ENCODE measurements at places on chromosomes 5 and 9. TPM values are rescaled to one million over a fixed set of nuclear protein-coding genes. Genes with fewer than 3 reads are reported as not detected.

DNA sequence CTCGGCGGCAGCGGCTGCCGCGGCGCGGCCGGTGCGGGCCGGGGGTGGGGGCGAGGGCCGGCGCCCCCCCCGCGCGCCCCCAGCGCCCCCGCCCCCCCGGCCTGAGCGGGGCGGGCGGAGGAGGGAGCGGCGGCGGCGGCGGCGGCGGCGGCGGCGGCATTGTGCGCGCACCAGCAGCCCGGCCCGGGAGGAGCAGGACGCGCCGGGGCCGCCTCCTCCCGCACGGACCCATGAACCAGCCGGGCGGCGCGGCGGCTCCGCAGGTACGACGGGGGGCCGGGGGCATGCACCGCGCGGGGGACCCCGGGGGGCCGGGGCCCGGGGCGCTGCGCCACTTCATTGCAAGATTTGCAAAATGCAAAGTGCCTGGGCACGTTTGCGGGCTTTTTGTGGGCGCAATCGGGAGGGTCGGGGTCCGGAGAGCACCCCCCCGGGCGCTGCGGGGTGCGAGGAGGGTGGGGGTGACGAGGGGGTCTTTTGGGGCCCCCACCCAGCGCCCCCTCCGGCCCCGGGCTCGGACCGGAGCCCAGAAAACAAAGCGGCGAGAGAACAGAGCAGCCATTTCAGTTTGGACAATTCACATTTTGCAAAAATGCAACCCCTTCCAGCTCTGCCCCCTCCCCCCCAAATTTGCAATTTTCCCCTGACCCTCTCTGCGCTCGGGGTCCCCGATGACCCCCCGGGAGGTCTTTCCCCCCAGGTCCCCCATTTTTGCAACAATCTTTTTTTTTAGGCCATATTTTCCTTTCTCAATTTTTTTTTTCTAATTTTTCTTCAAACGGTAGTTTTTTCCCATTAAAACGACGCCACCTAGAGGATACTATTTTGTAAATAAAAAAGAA, at the start of gene ZNF618:
Gene ZNF618 (plus strand): TSS at position 159 of the 842 bp plus-strand sequence. CDS start 72 bp downstream, at position 231.
- ATAC-seq: peak; percentile 60

DNA sequence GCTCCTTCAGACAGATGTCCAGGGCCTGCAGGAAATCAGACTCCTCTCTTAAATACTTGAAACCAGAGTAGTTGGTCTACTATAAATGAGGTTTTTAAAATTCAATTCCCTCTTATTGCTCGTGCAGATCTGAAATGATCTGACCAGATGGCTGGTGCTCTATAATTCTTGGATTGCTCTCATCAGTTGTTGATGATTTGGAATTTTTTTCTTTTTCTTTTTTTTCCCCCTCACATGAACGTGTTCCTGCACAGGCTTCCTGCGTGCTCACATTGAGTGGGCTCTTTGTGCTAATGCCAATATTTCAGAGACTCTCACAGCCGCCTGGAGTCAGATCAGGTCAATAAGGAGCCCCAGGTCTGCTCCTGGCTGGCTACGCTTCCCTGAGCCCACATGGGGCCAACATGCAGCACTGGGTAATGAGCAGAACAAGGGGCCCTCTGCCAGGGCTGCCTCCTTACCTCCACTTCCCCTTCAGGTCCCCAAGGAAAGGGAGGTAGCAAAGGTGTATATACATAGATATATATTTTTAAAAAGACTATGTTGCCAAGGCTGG, 82.0 kb downstream of the SIL1 start:
- no peak for ATAC-seq

DNA sequence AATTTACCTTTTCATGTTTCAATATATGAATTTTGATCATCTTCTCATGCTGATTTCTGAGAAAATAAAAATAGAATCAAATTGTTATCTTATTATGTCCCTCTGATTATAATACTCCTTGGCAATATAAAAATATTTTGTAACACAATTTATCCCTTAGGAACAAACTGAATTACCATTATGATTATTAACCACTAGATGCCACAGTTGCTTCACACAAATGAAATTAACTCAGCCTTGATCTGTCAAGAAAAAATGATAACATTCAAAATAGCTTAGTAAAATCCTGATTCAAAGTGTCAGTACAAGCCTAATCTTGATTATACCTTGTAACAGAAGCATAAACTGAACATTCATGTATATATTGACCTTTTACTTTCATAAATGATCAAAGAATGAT, 4.8 kb upstream of the CHSY3 start:
- no peak for ATAC-seq

- ATAC-seq: no peak
Observed at GRCh38 chr5:81192373-81192750, 40.8 kb upstream of the CKMT2 start.

- peak; percentile 11 for ATAC-seq
Observed at GRCh38 chr5:178330791-178331404, 98.3 kb upstream of the PHYKPL start.

- peak; percentile 25 for ATAC-seq
Observed at GRCh38 chr5:137754961-137755762, 999 bp upstream of the HNRNPA0 start.

DNA sequence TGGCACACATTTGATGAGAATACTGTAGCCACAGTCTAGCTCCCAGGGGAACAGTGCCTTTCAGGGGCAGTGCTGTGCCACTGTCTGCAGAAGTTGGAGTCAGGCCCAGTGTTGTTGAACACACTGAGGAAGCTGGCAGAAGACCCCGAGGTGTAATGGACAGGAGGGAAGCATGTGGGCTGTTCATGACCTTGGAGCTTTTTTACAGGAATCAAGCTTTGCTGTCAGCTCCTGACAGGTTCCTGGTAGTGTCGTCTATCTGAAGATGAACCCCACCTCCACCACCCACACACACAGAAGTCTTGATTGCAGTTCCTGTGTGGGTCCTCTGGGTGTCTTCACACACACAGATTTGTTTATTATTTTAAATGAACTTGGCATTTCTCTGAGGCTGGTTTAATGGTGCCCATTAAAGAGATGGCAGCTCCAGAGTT, 40.3 kb upstream of the TNFAIP8 start:
- peak; percentile 72 for ATAC-seq

DNA sequence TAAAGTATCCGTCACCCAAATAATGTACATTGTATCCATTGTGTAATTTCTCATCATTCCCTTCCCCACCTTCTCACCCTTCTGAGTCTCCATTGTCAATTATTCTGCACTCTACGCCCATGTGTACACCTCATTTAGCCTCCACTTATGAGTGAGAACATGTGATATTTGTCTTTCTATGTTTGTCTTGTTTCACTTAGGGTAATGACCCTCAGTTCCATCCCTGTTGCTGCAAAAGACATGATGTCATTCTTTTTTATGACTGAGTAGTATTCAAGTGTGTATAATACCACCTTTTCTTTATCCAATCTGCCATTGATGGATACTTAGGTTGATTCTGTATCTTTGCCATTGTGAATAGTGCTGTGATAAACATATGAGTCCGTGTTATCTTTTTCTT, 4.9 kb upstream of the SPATA31C2 start:
- no peak for ATAC-seq

- no peak for ATAC-seq
Observed at GRCh38 chr5:140262839-140263238, 40.1 kb downstream of the PFDN1 start.

GRCh38 chr5:168318240-168318639, 26.8 kb downstream of the WWC1 start:
- ATAC-seq: no peak

- no peak for ATAC-seq
Observed at GRCh38 chr5:135508496-135509005, 27.2 kb downstream of the NEUROG1 start.

- peak; percentile 68 for ATAC-seq
Observed at GRCh38 chr5:160269017-160269416, 39.7 kb downstream of the FABP6 start.

DNA sequence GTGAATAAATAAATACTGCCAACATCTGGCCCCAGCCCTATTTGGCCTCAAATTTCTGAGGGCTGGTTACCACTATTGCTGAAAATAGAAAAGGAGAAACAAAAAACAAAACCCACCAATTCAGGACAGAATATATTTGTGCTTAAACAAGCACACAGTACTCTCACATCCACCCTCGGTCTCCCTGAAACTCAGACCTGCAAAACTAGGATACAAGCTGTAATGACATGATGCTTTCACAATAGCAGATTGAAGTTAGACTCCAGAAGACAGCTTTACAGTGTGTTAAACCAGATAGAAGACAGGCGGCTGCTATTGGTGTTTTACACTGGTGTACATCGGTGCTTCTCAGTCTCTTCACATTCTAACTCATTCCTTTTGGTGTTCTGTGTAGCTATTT, 214.9 kb upstream of the DMRT1 start:
- no peak for ATAC-seq

DNA sequence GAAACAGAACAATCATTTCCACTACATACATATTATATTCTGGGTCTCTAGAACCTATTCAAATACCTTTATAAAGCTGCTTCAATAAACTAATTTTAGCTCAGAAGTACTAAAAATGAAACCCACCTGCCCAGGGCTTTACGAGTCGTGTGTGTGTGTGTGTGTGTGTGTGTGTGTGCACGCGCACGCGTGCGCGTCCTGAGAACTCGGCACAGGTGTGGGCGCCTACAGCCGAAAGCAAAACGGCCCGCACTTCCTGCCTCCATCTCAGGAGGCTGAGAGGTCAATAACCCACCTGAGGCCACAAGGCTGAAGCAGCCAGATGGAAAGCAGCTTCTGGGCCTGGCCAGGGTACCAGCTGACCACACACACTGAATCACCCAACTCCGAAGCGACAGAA, 3.0 kb downstream of the CLPTM1L start:
- no peak for ATAC-seq

GRCh38 chr5:136035837-136036236, 7.0 kb downstream of the TGFBI start:
- no peak for ATAC-seq

- no peak for ATAC-seq
Observed at GRCh38 chr5:134583766-134584165, 48.9 kb downstream of the SAR1B start.

- ATAC-seq: peak; percentile 26
Observed at GRCh38 chr5:42621662-42622061, 135.0 kb upstream of the CCDC152 start.

DNA sequence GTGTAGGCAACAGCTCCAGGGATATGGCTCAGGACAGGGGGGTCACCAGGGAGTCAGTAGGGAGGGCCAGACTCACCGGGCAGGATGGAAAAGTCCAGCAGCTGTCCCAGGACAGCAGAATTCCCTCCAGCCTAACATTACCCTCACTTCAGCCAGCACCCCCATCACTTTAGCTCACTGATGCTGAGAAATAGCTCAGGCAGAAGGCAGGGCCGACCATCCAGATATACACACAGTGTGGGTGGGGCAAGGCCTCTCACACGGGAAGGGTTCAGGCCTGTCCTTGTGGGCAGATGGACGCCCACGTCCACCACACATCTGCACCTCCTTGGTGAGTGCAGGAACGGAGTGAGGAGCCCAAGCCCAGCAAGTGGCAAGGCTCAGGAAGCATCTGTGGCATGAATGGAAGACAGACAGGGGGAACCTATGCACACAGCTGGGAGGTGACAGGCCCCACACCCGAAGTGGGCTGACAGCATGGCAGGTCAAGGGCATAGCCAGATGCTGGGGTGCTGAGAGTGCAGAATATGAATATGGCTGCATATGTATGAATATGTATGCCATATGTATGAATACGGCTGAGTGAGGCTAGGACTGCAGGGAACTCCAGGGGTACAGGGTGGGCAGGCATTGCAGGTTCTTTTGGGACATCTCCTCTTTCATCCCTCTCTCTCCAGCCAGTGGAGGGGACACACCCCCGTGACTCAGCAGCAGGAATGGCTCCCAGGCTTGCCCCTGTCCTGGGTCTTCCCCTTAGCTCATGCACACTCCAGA, 17.0 kb downstream of the BICD2 start:
- peak; percentile 63 for ATAC-seq

DNA sequence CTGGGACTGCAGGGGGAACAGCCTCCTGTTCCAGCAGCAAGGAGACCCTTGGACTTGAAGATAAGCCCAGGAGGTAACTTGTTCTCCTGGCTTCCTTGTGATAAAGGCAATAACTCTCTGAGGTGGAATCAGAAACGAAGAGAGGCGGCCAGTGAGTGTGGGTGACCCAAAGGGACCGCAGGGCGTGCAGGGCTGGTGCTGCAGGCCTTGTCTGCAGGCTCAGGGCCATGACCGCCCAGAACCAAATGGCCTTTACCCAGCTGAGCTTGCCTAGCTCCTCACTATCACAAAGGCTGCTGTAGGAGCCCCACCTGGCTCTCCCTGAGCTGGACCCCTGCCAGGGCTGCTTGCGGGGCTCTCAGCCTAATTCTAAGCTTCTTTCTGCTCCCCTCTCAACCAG, 72.5 kb downstream of the NDFIP1 start:
- no peak for ATAC-seq

DNA sequence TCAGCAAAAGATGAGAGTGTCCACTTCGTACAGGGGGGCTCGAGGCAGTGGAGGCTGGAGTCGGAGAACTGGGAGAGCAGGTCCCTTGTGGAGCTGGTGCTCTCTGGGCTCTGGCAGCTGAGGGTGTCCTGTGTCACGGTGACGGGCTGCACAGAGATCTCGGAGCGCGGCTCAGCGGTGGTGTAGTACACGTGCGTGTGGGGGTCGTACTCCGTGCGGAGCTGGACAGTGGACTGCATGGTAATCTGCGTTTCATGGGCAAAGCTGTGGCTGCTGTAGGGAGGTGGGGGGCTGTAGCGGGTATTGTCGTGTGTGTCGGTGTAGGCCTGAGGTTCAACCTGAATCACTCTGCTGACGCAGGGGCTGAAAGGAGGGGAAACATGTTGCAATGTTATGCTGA, 48.0 kb downstream of the PTCH1 start:
- ATAC-seq: no peak

DNA sequence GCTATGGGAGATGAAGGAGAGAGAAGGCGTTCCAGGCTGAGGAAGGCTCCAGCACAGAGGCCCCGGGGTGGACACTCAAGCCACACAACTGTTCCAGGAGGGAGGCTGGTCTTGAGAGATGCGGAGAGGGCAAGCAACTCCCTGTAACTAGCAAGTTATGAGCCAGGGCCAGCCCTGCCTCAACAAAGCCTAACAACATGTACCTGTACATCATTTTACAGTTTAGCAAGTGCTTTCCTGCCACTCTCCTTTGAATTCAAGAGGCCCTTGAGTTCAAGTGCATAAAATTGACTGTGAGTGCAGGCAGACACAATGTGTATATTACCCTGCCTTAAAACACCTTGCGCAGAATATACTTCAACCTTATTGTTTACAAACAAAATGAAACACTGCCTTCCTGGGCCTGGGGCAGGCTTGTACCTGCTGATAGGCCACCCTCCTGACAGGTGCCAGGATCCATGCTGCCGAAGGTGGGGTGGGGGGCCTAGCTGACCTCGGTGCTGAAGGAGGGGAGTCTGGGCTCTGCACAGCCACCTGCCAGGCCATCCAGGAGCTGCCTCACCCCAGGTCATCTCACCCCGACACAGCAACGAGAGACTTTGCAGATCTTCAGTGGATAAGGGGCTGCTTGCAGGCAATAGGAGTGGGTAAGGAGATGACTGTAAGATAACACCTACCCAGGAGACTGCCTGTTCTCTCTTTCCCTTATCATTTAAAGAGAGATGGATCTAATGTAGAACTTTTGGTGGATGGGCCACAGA, 80.0 kb downstream of the PPARGC1B start:
- no peak for ATAC-seq

The FAM169A gene
- total RNA-seq: 1.5 TPM

The GABRA6 gene
- total RNA-seq: not detected

The TEX48 gene
- total RNA-seq: not detected

The TAF1L gene
- total RNA-seq: not detected

The FOXD4L6 gene
- not detected for total RNA-seq

The TPPP gene
- total RNA-seq: 3.3 TPM

The PCDHGB6 gene
- 3.0 TPM for total RNA-seq

The NUP214 gene
- 40.5 TPM for total RNA-seq

The PCDHB7 gene
- total RNA-seq: 0.20 TPM

The SPINK6 gene
- 2.9 TPM for total RNA-seq

The KCNN2 gene
- 0.36 TPM for total RNA-seq

The CYFIP2 gene
- 2.1 TPM for total RNA-seq

The CAMK2A gene
- total RNA-seq: 0.28 TPM

The CCL28 gene
- total RNA-seq: 7.0 TPM

The WDR31 gene
- total RNA-seq: 3.7 TPM

The PCDHB14 gene
- 2.0 TPM for total RNA-seq

Data from esophagus mucosa (tissue), 1 donor.